ENCODE measurements at places on chromosomes 13 and 19.

DNA sequence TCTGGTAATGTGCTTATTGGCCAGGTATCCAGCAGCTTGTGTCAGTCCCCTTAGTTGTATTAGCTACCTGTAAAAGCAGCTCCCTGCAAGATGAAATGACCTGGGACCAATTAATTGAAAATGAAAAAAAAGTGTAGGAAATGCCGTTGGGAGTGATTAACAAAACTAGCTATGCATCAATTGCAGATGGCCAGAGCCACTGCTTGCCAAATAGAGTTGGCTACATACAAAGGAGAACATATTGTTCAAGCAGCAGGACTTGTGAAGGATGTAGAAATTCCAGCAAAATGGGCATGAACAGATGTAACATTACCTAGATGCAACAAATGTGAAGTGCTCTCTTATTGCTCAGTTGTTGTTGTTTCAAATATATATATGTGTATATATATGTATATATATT, 300.5 kb downstream of the PCDH17 start:
- no peak for DNase-seq

DNA sequence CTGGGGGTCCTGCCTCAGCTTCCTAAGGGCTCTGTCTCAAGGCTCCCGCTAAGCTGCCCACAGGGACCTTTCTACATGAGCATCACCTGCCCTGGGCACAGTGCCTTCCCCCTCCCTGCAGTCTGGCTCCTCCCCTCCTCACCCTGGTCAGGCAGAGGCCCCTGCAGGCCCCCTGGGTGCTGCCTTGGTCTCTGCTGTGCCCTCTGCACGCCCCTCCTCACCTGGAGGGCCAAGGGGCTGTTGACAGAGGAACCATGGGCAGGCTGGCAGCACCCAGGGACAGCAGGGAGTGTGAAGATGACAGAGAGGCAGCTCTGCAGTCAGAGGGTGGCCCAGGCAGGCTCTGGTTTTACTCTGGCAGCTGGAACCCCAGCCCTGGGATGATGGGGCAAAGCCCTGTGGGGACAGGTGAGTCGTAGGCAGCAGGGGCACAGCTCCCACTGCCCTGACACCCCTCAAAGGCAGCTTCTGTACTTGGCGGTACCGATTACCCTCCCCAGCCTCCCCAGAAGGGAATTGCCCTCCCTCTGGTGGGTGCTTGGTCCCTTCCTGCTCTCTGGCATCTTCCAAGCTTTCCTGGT, 43.1 kb downstream of the SUGP2 start:
- no peak for DNase-seq

GRCh38 chr13:19634256-19634740, 839 bp downstream of the MPHOSPH8 start:
- no peak for DNase-seq

- no peak for DNase-seq
Measured at GRCh38 chr13:38970380-38971051, 20.1 kb downstream of the STOML3 start.

DNA sequence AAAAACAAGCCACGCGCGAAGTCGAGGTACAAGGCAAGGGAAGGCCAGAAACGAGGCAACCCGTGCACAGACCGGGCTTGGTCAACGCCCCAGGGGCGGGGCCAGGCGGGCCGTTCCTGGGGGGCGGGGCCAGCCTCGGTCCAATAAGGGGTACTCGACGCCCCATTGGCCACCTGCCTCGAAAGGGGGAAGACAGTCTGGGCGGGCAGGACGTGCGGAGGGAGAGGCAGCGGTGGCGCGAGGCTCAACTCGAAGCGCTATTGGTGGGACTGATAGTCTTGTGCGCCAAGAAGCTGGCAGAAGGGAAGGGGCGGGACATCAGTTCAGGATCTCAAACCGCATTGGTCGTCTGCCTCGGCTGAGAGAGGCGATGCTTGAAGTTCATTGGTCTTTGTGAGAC, at the start of gene LYPD4:
LYPD4 (minus strand) TSS at position 83 of the 400 bp plus-strand sequence. CDS start 5,398 bp downstream, outside the sequence.
- DNase-seq: no peak

- peak; percentile 97 for DNase-seq
Measured at GRCh38 chr19:45443462-45444317, 20.0 kb upstream of the ERCC1 start.

DNA sequence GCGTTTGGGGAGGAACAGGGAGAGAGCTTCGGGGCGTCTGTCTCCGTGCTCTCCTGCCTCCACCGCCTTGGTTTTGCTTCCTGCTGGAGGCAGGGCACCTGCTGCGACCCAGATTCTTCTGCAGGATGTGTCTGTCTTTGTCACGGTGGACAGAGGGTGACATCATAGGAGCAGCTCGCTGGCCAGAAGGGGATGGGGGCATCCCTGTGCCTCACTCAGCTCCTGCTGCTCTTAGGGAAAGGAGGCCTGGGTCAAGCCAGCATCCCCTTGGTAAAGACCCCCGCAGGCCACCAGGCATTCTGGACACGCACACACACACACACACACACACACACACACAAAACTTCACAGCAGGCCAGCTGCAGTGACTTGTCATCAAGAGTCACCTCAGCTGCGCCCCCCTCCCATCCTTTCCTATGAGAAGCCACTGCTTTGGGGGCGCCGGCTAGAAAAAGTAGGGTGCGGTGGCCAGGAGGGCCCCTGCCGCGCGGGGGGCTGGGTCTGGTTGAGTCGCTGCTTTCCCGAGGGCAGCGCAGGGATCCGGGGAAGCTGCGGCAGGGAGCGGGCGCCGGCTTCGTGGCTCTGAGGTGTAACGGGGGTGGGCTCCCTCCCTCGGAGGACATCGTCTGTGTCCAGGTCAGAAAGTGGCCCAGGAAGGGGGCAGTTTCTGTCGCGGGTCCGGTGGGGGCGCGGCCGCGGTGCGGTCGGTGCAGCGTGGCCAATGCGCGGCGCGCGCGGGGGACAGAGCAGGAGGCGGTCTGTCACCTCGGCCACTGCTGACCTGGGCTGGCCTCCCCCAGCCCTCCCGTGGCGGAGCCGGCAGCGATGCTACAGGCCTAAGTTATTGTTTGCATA, 15.8 kb upstream of the NPAS1 start:
- DNase-seq: no peak

DNA sequence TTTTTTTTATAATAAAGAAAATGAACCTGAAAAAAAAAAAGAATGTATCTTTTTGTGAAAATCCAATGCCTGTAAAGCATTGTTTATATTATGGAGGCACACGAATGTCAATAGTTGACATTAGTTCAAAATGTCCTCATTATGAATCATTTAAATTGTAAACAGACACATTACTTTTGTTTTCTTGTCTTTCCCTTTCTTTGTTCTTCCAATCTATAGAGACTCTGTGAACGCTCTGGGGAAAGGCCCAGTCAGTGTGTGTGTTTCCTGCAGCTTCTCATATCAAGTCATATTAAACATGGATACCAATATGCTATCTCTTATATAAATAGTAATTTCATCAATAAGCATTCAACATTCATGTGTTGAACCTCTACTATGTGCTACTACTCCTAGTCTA, 193.1 kb downstream of the KCTD12 start:
- DNase-seq: no peak

DNA sequence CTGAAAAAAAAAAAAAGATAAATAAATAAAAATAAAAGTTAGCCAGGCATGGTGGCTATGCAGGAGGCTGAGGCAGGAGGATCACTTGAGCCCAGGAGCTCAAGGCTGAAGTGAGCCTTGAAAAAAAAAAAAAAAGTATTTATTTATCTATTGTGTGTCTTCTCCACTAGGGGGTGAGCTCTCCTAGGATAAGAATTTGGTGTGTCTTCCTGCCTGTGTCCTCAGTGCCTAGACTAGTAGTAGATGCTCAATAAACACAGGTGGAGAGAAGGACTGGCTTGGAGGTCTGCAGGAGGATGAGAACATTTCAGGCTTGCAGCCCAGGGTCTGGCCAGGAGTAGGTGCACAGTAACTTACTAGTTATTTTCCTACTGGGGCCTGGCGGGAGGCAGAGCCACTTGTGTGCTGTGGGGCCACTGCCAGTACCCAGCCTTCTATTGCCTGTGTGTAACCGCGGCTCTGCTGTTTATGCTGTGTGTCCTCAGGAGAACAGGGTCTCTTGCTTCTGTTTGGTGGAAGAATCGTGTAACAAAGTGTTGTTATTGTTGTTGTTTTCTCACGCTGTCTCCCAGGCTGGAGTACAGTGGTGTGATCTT, 5.4 kb downstream of the LMTK3 start:
- DNase-seq: peak; percentile 28

GRCh38 chr13:84844473-84844872, 954.7 kb downstream of the SLITRK6 start:
- peak; percentile 23 for DNase-seq

GRCh38 chr13:23510979-23511735, 59.1 kb upstream of the TNFRSF19 start:
- peak; percentile 70 for DNase-seq

- DNase-seq: no peak
Measured at GRCh38 chr13:66443926-66444325, 786.2 kb downstream of the PCDH9 start.

DNA sequence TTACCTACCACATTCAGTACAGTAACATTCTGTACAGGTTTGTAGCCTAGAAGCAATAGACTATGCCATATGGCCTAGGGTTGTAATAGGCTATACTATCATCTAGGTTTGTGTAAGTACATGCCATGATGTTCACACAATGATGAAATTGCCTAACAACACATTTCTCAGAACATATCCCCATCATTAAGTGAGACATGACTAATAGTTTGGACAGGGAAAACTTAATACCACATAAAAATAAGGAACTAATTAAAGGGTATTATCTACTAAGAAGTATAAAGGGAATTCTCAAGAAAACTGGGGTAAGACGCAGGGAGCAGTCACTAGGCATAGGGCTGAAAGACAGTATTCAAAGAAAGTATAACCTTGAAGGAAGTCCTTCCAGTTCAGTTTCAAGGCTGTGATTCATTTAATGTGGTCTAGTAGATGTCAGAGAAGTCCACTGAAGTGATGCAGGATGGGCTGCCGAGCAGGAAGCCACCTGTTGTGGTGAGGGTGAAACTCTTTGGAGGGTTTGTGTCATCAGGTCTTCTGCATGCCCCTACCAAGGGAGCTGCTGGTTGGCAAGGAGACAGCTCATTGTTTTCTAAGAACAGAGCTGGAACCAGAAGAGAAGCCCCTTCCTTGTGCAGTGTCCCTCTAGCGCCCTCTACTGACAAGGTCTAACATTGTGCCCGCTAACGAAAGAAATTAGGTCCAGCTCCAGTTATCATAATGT, 122.9 kb downstream of the OLFM4 start:
- peak; percentile 51 for DNase-seq

GRCh38 chr13:92802776-92803175, 423.8 kb upstream of the GPC6 start:
- DNase-seq: no peak

DNA sequence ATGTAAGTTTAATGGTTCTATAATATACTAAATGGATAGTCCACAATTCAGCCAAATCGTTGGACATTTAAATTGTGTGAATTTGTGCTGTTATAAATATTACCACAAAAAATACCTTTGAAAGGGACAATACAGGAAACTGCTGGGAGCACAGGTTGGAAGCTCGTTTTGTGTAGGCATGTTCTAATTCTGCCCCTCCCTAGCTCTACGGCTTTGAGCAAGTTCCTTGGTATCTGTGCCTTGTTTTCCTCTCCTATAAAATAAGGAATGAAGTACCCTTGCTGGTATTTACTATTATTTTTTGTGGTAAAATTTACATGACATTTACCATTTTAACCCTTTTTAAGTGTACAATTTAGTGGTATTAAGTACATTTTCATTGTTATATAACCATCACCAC, 102.6 kb upstream of the SLC7A1 start:
- no peak for DNase-seq

- DNase-seq: no peak
Measured at GRCh38 chr13:36533806-36534205, 101.5 kb downstream of the CCNA1 start.

GRCh38 chr13:24650161-24650560, 30.0 kb upstream of the ATP12A start:
- DNase-seq: no peak

GRCh38 chr13:114219392-114219791, 15.3 kb upstream of the CDC16 start:
- no peak for DNase-seq

- DNase-seq: peak; percentile 7
Measured at GRCh38 chr13:100131863-100132574, 43.1 kb downstream of the PCCA start.

DNA sequence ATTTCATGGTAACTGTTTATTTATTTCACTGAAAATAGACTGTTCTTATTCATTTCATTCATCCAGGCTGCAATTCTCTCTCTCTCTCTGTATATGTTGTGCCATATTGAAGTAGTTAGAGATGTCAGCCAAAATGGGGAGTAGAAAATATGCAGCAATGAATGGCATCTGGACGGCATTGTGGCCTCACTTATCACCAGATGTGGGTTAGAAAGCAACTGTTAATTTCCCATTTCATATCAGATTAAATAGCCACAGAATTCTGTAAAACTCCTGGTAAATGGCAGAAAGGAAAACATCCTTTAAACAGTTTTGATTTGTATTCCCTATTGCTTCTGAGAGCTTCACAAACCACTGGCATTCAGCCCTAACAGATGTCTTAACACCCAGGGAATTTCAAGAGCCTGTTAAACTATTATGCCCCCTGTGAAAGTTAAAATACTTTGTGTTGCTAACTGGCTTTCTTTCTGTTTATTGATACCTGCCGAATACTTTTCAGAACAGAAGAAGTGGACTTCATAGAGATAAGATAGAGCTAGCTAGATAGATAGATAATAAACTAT, 1763.3 kb upstream of the MIR17HG start:
- no peak for DNase-seq

- no peak for DNase-seq
Measured at GRCh38 chr19:47075179-47075810, 26.9 kb upstream of the TMEM160 start.

DNA sequence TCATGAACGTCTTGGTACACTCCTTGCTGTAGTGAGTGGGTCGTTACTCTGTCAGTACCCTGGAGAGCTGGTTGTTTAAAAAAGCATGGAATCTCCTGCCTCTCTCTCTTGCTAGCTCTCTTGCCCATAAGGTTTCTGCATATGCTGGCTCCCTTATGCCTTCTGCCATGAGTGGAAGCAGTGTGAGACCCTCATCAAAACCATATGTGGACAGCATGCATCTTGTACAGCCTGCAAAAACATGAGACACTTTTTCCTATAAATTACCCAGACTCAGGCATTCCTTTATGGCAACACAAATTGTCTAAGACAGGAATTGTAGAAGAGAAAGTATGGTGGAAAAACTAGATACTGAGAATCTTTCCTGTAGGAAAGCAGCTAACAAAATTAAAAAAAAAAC, 516.3 kb downstream of the SLITRK6 start:
- DNase-seq: no peak

DNA sequence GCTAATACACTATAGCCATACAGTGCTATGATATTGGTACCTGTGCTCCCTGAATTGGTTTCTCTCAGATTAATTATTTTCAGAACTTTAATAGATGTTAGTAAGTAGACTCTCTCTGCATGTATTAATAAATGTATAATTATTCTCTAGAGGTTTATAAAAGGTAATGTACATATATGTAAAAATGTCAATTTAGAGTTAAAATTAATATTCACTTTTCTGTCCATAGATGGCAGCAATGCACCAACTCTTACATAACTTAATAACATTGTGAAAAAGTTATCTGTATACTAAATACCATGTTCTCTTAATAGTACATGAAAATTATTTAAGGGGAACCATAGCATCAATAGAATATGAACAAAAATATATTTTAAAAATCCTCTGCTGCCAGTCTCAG, 515.0 kb upstream of the KLHL1 start:
- DNase-seq: peak; percentile 47

- DNase-seq: peak; percentile 41
Measured at GRCh38 chr19:47598407-47599349, 10.3 kb upstream of the BICRA start.

- no peak for DNase-seq
Measured at GRCh38 chr19:57324992-57325391, 4.7 kb downstream of the ZNF543 start.

GRCh38 chr19:55256562-55257460, 2.0 kb downstream of the PPP6R1 start:
- DNase-seq: no peak

Data from stomach (tissue), 19 donors.